Cortex of kidney (tissue), 1 donor: ENCODE measurements at places on chromosomes 7 and 10.

DNA sequence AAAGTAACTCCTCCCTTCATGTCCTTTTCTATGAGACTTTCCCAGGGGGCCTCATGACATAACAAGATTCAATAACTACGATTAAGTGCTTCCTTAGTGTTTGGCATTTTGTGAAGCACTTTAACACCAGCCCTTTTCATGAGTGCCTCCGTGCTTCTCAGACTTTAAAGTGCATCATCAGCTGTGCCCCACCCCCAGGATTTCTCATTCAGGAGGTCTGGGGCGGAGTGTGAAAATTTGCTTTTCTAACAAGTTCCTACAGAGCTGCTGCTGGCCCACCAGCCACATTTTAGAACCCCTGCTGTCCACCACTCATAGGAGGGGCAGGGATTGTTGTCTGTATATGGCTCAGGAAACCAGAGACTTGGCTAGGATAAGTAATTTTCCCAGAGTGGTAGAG is 445.3 kb downstream of the LRMDA start:
- no peak for DNase-seq

DNA sequence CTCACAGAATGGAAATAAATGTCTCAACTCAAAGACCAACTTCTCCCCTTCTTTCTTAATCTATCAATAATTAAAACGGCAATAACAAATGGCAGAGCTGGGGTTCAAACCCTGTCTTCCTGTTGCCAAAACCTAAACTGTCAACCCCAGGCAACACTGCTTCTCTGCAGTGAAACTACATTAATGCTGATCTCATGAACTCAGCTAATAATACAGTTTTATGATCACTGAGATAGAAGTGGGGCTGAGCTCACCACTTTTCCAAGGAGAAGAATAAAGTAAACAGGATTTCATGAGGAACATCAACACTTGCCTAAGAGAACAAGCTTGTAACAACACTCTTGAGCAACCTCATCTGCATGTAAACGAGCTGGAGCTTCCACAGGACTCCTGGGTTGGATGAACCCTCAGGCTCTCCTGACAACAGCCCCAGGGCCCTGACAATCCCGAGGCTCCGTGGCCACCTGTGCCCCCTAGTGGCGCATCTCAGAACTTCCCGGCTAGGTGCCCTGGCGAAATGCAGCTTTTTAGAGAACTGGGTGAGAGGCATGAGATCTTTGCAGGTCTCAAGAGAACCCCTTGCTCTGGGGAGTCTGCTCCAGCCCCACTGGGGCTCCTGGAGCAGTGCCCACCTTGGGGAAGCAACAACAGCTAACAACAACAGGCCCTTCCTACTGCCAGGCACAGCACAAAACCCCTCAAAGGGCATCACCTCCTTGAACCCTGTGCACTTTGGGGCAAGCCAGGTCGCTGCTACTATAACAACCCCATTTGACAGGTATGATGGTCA is 169.3 kb downstream of the SH3PXD2A start:
- DNase-seq, result no peak

- DNase-seq, result no peak
Measured at GRCh38 chr7:146683439-146683838, 566.8 kb downstream of the CNTNAP2 start.

GRCh38 chr7:1152492-1152891 is 7.5 kb downstream of the ZFAND2A start:
- DNase-seq, result no peak

GRCh38 chr7:56079450-56080185 is 13.1 kb downstream of the PHKG1 start:
- DNase-seq, result no peak

GRCh38 chr10:7558036-7558435 is 108.7 kb downstream of the ITIH5 start:
- DNase-seq, result no peak

- no peak for DNase-seq
Measured at GRCh38 chr10:32148864-32149251, 92.6 kb upstream of the KIF5B start.

GRCh38 chr7:16581286-16581685 is 54.7 kb downstream of the LRRC72 start:
- DNase-seq, result no peak

DNA sequence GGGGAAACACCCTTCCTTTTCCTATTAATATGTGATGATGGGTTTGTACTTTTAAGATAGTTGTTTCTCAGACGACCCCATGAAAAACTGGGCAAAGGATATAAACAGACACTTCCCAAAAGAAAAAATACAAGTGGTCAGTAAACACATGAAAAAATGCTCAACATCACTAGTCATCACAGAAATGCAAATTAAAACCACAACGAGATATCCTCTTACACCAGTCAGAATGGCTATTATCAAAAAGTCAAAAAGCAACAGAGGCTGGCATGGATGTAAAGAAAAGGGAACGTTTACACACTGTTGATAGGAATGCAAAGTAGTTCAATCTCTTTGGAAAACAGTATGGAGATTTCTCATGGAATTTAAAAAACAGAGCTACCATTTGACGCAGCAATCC is 111.4 kb upstream of the ZEB1 start:
- no peak for DNase-seq

GRCh38 chr10:74753442-74754211 is 72.8 kb upstream of the KAT6B start:
- no peak for DNase-seq

DNA sequence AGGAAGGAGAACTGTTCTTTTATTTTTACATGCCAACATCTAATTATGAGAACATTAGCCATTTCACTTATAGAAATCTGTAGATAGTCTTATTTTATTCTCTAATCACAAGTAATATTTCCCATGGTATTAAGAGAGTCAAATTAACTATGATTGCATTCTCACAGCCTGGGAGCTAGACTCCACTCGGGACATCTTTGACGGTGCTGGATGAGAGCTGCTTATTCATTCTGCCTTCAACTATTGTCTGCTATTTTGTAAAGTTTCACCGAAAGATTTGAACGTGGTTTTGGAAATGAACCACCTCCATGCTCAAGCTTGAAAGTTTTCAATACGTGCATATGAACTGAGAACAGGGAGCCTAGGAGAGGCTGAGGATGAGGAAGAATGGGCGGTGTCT is 264.3 kb upstream of the KLF6 start:
- DNase-seq, result no peak
